ENCODE measurements at places on chromosomes 11 and 22. TPM values are rescaled to one million over a fixed set of nuclear protein-coding genes. Genes with fewer than 3 reads are reported as not detected.

Gene CASP5
- not detected for total RNA-seq

Gene IRAG1
- total RNA-seq, result 8.5 TPM

Gene C11orf86
- not detected for total RNA-seq

Gene CSTPP1
- total RNA-seq, result 13.6 TPM

Gene MUC2
- not detected for total RNA-seq

- H3K4me3 ChIP-seq, result no peak overlapping the region
- DNase-seq, result no peak
- H3K27me3 ChIP-seq, result no peaks in the 10 kb centered on the region
- no peak overlapping the region for H3K27ac ChIP-seq
- H3K36me3 ChIP-seq, result no peaks in the 10 kb centered on the region
These were observed 4.6 kb downstream of the TECTA start for GRCh38 chr11:121105481-121106195.

DNA sequence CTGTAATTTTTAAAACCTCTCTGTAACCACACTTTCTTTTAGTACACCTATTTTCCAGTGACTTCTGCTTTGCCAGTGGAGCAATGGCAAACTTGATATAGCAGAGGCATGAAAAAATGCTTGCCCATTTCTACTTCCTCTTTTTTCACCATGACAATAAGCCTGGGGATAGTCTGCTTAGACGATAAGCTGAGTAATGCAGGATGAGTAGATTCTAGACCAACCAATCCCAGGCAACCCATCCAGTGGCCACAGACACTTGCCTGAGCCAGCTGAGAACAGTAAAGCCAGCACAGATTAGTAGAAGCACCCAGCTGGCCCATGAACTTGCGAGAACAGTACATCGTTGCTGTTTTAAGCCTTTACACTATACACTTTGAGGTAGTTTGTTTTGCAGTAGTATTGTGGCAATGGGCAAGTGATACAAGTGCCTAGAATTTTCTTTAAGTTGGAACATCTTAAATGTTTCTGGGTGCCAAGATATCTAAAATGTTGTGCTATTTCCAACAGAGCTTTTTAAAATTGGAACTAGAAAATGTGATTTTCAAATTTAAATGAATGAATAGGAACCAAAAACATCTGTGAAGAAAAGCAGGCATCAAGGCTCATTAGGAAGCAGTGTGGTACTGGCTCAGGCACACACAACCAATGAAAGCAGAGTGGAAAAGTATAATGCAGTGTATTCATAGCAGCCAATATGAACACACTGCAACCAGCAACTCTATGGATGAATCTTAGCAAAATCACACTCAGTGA, 37.7 kb downstream of the DDI1 start:
- no peak overlapping the region for H3K27ac ChIP-seq
- H3K4me1 ChIP-seq, result peaks cover 22% of the 10 kb centered on the region
- no peaks in the 10 kb centered on the region for H3K27me3 ChIP-seq
- DNase-seq, result peak; percentile 29

DNA sequence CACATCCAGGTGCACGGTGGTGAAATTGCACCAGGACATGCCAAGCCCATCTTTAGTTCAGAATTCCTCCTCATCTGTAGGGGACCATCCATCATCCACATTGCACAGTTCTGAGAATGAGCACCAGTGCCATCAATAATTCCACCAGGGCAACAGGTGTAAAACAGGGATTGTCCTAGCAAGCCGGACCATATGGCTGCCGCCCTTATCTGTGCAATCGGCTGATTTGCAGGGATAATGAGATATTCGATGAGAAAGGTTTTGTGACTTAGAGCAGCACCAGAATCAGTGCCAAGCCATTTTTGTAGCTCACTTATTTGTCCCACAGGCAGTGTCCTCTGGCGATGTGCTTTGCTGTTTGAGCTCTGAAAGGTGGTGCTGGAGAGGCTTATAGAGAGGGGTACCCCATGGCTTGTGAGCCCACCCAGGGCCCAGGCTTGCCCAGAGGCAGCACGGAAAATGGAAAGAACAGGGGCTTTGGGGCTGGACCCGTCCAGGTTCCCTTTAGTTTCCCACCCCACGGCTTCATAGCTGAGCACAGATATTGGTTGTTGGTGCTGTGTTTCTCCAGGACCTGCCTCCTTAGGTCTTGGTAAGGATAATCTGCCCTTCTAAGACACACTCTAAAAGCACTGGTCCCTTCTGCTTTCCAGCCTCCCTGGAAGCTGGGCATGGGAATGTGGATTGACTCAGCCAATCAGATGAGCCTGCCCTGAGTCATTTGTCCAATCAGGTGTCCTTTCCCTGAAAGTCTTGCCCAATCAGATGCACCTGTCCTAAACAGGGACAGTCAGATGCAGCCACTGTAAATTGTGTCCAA, 84.0 kb upstream of the SHANK2 start:
- H3K36me3 ChIP-seq, result no peaks in the 10 kb centered on the region
- H3K27me3 ChIP-seq, result no peaks in the 10 kb centered on the region
- DNase-seq, result no peak
- no peak overlapping the region for H3K4me3 ChIP-seq
- H3K27ac ChIP-seq, result no peak overlapping the region

GRCh38 chr22:37971475-37972434, 12.6 kb downstream of the SOX10 start:
- no peaks in the 10 kb centered on the region for H3K36me3 ChIP-seq
- H3K27ac ChIP-seq, result no peak overlapping the region
- no peaks in the 10 kb centered on the region for H3K4me1 ChIP-seq
- H3K4me3 ChIP-seq, result no peak overlapping the region

DNA sequence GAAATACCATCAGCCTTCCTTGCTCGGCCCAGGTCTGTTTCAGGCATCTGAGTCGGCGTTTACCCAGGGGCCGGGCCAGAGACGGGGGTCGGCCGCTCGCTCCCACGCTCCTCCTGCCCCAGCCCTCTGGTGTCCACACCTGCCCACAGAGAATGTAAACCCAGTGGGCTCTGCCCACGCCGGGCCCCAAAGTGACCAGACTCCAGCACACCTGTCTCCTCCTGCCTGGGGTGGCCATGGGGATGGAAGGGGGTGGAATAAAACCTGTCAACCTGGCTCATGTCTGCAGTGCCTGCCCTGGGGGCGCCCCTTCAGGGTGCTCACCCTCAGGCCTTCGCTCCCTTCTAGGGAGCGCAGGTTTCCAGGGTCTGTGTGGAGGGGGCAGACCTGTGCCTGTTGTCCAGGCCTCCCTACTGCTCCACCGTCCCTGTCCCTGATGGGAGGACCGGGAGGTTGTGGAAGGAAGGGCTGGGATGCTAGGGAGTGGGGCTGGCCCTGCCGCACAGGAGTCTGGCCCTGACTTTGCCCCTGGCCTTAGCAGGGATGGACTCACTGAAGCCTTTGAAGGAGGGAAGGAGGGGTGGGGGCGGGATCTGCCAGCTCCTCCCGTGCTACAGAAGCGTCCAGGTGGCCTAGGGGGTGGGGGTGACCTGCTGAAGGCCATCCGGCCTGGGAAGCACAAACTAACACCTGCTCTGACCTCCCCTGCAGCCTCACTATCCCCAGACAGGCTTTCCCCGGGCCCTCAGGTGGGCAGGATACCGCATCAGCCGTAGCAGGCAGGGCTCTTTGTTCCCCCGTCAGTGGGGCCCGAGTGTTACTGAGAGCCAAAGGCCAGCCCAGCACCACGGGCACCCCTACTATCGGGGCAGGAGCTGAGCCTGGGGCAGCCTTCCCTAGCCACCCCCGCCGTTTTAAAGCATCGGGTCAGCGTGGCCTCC, 14.7 kb upstream of the ARHGAP8 start:
- peaks cover 8% of the 10 kb centered on the region for H3K4me1 ChIP-seq
- H3K27ac ChIP-seq, result no peak overlapping the region
- H3K27me3 ChIP-seq, result peaks cover 16% of the 10 kb centered on the region
- no peak overlapping the region for H3K4me3 ChIP-seq
- H3K36me3 ChIP-seq, result no peaks in the 10 kb centered on the region
- no peak for DNase-seq

DNA sequence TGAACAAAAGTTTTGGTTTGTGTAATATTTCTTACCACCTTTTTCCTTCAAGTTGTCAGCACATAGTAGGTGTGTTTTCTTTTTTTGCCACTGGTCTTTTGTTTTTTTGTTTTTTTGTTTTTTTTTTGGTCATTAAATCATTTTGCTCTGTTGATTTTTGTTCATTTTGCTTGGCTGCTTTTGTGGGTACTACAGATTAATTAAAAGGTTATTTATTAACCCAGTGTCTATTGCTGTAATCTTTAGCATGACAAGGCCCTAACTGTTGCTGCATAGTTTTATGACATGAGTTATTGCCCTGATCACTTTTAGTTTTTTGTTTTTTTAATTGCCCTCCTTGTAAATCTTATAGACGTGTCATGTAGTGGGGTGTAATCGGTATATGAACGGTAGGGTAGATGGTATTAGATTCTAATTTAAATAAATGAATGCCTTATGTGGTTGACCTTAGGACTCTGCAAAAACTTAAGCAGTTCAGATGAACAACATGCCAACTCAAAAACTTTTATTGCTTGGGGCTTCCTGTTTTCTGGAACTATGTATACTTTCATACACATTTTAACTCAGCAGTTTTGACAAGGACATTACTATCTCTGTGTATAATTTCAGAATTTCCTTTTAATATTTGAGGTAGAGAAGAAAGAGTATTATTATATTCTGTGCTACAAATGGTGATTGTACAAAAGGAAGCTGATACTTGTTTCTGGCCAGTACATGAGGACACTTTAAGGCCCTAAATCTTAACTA, 7.9 kb downstream of the EWSR1 start:
- H3K4me1 ChIP-seq, result peaks cover 39% of the 10 kb centered on the region
- no peak overlapping the region for H3K27ac ChIP-seq
- no peaks in the 10 kb centered on the region for H3K27me3 ChIP-seq
- no peaks in the 10 kb centered on the region for H3K36me3 ChIP-seq
- no peak overlapping the region for H3K4me3 ChIP-seq
- no peak for DNase-seq

DNA sequence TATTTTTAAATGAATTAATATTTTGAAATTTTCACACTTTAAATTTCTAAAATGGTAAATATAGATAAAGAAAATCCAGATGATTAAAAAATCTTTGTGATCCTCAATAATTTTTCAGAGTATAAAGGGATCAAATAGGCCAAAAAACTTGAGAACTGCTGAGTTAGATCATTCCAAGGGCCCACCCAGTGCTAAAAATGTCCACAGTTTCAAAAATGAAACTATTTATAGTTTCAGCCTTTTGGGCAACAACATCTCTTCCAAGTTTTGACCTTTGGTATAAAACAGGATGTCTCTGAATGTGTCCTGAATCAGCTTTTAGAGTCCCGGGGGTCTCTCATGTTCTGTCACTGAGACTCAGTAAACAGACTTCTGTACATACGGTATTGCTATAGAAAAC, 20.9 kb upstream of the BAIAP2L2 start:
- no peak for DNase-seq
- H3K27me3 ChIP-seq, result no peaks in the 10 kb centered on the region
- H3K36me3 ChIP-seq, result peaks cover 2% of the 10 kb centered on the region
- no peak overlapping the region for H3K4me3 ChIP-seq

GRCh38 chr11:20363149-20363499, 390 bp upstream of the HTATIP2 start:
- H3K36me3 ChIP-seq, result no peaks in the 10 kb centered on the region
- H3K4me3 ChIP-seq, result peak overlapping the region; percentile 71
- H3K27ac ChIP-seq, result no peak overlapping the region
- H3K27me3 ChIP-seq, result no peaks in the 10 kb centered on the region

- no peak overlapping the region for H3K4me3 ChIP-seq
- no peak overlapping the region for H3K27ac ChIP-seq
- H3K27me3 ChIP-seq, result no peaks in the 10 kb centered on the region
- DNase-seq, result no peak
- no peaks in the 10 kb centered on the region for H3K36me3 ChIP-seq
These were observed 424.6 kb downstream of the BUD13 start for GRCh38 chr11:116348226-116348625.

- H3K4me1 ChIP-seq, result no peaks in the 10 kb centered on the region
- no peak for DNase-seq
- H3K27me3 ChIP-seq, result no peaks in the 10 kb centered on the region
These were observed 72.2 kb downstream of the PDHX start for GRCh38 chr11:34988294-34989255.
